Body of pancreas (tissue), 4 donors: ENCODE measurements at places on chromosomes 13 and 19. TPM values are rescaled to one million over a fixed set of nuclear protein-coding genes. Genes with fewer than 3 reads are reported as not detected.

- H3K27ac ChIP-seq = no peak overlapping the region
- H3K4me3 ChIP-seq = no peak overlapping the region
- H3K4me1 ChIP-seq = no peaks in the 10 kb centered on the region
Observed at GRCh38 chr13:85243831-85244230, 555.4 kb downstream of the SLITRK6 start.

SERPINE3 gene
- total RNA-seq = not detected

ZNF492 gene
- total RNA-seq = under 0.01 TPM

CCL25 gene
- not detected for total RNA-seq

KLK7 gene
- not detected for total RNA-seq

IRGC gene
- not detected for total RNA-seq

DNA sequence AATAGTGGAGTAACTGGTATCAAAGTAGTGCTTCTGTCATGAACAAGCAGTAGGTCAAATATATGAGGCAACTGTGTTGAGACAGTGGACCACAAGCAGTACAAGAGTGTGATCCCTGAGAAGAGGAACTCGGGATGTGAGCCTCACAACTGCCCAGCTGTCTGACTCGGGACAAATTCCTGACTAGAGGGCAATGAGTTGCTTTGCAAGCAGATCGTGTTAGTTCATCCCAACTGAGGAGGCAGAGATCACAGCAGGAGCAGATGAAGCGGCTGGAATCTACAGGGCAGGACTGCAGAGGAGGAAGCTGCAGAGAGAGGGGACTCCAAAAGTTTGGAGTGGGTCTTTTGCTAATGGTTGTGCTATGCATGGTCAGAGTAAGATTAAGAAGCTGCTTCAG is 741.1 kb downstream of the DIAPH3 start:
- H3K27me3 ChIP-seq = no peaks in the 10 kb centered on the region
- H3K27ac ChIP-seq = no peak overlapping the region
- H3K4me1 ChIP-seq = peaks cover 29% of the 10 kb centered on the region
- no peaks in the 10 kb centered on the region for H3K36me3 ChIP-seq
- H3K4me3 ChIP-seq = no peak overlapping the region

ZNF766 gene
- total RNA-seq = 2.0 TPM

DNA sequence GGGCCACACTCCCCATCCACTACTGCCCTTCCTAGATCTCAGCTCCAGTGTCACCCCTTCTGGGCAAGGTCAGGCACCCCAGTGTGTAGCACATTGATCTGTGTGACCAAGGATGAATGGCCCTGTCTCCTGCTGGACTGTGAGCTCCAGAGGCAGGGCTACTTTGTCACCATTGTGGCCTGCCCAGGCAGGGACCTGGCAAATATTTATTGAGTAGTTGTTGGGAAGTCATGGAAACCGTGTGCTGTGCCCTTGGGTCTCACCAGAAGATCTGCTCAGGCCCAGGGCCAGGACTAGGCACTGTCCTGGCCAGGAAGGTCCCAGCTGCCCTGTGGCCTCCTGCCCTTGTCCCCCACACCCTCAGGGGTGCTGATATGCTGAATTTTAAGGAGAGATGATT is 10.5 kb downstream of the NACC1 start:
- no peak for DNase-seq
- no peaks in the 10 kb centered on the region for H3K36me3 ChIP-seq
- H3K4me3 ChIP-seq = no peak overlapping the region
- no peaks in the 10 kb centered on the region for H3K27me3 ChIP-seq

ZNF285 gene
- 0.99 TPM for total RNA-seq

GRCh38 chr13:30463787-30464495 is 1.8 kb downstream of the HMGB1 start:
- no peaks in the 10 kb centered on the region for H3K27me3 ChIP-seq
- peak; percentile 74 for DNase-seq
- no peaks in the 10 kb centered on the region for H3K36me3 ChIP-seq
- H3K4me1 ChIP-seq = peaks cover 23% of the 10 kb centered on the region

SBK3 gene
- not detected for total RNA-seq

COMP gene
- total RNA-seq = 0.33 TPM

LGALS7B gene
- not detected for total RNA-seq

DNA sequence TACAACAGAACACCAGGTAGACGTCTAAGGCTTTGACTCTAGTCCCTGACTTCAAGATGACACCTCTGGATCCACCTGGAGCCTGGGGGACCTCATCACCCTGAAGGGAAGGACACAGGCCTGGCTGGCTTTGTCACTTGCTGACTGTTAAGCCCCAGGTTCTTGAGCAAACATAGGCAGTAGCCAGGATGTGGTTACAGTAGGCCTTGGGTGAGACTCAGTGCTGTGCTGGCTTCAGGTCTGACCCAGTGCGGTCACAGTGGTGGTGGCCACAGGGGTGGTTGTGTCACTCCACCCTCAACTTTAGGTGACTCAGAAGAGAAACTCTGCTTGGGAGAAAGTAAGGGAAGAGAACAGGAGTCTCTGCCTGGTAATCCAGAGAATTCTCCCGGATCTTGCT is 497.8 kb downstream of the UQCRFS1 start:
- H3K36me3 ChIP-seq = no peaks in the 10 kb centered on the region
- no peak overlapping the region for H3K4me3 ChIP-seq
- no peak for DNase-seq
- H3K4me1 ChIP-seq = no peaks in the 10 kb centered on the region

DNA sequence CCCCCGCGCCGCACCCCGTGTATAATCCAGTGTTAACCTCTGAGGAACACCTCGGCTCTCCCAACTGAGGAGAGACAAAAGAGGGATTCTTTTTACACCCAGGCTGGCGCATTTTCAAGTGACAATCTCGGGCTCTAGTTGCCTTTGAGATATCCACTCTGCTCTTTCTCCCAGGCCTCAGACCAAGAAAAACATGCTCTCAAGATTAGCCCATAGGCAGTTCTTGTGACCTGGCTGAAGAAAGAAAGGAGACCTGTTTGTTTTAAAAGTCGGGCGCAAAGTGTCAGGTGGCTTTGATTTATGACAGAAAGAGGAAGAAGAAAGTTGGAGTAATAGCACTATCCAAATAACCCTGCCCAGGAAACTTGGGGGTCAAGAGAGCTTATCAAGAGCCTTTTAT is 27.3 kb downstream of the SHISA2 start:
- peak overlapping the region; percentile 19 for H3K27ac ChIP-seq
- no peak overlapping the region for H3K4me3 ChIP-seq
- H3K36me3 ChIP-seq = no peaks in the 10 kb centered on the region
- peaks cover 16% of the 10 kb centered on the region for H3K4me1 ChIP-seq
- H3K27me3 ChIP-seq = no peaks in the 10 kb centered on the region

DNA sequence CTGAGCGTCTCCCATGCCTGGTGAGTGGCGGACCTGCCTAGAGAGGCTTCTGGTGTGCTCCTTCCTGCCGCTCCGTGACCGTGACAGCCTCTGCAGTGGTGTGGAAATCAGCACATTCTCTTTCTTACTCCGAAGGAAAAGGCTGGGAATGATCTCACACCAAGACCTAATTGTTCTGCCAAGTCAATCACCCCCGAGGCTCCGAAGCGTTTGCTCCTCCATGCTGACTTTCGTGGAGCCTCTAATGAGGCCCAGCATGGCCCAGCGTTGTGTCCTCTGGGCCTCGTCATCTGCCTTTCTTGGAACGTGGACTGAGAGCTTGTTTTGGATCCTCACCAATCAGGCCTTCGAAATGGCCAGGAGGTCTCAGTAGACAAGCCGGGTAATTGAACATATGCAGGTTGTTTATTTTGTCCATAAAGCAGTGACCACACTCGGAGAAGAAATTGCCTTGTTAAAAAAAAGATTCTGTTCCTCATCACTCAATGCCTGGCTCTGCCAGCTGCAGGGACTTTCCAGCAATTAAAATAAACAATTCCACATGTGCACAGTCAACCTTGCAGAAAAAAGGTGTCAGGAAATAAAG is 107.1 kb downstream of the UBL3 start:
- H3K27ac ChIP-seq = no peak overlapping the region
- DNase-seq = peak; percentile 5
- H3K4me1 ChIP-seq = peaks cover 5% of the 10 kb centered on the region
- H3K27me3 ChIP-seq = no peaks in the 10 kb centered on the region
- H3K4me3 ChIP-seq = no peak overlapping the region

- H3K4me3 ChIP-seq = no peak within 1 kb of the TSS
- DNase-seq = no peak
- H3K27me3 ChIP-seq = no peaks in the 10 kb centered on the region
- H3K4me1 ChIP-seq = peaks cover 41% of the 10 kb centered on the region
- H3K36me3 ChIP-seq = no peaks in the 10 kb centered on the region
Observed at GRCh38 chr19:29525901-29526729, at the start of gene VSTM2B. Gene VSTM2B (plus strand): TSS chr19:29525994. CDS start chr19:29526584, 590 bp downstream.

DNA sequence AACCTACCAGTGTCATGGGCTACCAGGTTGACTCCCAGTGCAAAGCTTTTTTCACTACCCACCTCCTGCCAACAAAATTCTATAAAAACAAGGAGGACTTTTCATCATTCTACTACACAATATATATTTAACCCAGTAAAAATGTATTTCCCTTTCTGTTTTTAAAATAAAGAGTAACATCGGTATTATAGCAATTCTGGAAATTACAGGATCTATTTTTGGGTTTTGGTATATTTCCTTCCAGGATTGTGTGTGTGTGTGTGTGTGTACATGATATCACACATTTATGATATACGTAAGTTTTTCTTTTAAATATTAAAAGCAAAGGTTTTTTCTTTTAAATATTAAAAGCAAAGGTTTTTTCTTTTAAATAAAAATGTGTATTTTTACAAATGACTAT is 6.0 kb upstream of the UBL3 start:
- no peaks in the 10 kb centered on the region for H3K36me3 ChIP-seq
- H3K27me3 ChIP-seq = no peaks in the 10 kb centered on the region
- DNase-seq = no peak
- no peak overlapping the region for H3K27ac ChIP-seq

DNA sequence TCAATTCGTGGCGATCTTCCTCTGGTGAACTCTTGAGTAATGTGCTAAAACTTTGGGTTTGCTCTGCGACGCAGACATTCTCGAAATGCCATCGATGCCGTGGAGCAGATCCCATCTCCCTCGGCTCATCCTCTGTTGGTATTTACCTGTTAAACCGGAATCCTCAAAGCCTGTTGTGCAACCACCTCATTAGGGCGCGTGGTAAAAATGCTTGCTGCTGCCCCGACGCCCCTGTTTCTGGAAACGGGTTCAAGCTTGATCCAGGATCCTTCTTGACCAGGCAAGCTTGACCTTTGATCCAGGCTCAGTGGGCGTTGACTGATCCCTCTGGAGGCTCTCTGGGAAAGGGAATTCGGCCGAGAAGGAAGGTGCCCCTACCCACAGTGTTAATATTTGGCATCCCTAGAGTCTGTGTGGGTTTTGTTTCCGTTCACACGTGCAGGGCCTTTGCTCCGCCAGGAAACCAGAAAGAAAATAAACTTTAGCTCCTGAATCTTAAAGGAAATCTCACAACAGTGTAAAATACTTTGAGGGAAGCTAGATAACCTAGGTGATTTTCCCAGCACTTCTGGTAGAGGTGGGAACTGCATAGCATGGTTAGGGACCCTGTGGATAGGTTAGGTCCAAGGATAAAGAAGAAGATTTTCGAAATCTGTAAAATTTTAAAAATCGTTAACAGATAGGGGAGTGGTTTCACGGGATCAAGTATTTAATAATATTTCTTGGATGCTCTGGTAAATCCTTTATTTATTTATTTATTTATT is 1.1 kb downstream of the LSM14A start:
- H3K27me3 ChIP-seq = no peaks in the 10 kb centered on the region
- DNase-seq = peak; percentile 38
- peaks cover 59% of the 10 kb centered on the region for H3K4me1 ChIP-seq
- peak overlapping the region; percentile 96 for H3K27ac ChIP-seq

- no peak for DNase-seq
- peaks cover 6% of the 10 kb centered on the region for H3K4me1 ChIP-seq
- H3K27ac ChIP-seq = no peak overlapping the region
- H3K27me3 ChIP-seq = no peaks in the 10 kb centered on the region
- no peak overlapping the region for H3K4me3 ChIP-seq
- no peaks in the 10 kb centered on the region for H3K36me3 ChIP-seq
Observed at GRCh38 chr13:51576754-51577153, 7.5 kb upstream of the WDFY2 start.

UTP14C gene
- 9.9 TPM for total RNA-seq

GRCh38 chr13:113598481-113598880 is 13.9 kb downstream of the TFDP1 start:
- H3K4me3 ChIP-seq = no peak overlapping the region
- DNase-seq = no peak
- no peaks in the 10 kb centered on the region for H3K27me3 ChIP-seq

DNA sequence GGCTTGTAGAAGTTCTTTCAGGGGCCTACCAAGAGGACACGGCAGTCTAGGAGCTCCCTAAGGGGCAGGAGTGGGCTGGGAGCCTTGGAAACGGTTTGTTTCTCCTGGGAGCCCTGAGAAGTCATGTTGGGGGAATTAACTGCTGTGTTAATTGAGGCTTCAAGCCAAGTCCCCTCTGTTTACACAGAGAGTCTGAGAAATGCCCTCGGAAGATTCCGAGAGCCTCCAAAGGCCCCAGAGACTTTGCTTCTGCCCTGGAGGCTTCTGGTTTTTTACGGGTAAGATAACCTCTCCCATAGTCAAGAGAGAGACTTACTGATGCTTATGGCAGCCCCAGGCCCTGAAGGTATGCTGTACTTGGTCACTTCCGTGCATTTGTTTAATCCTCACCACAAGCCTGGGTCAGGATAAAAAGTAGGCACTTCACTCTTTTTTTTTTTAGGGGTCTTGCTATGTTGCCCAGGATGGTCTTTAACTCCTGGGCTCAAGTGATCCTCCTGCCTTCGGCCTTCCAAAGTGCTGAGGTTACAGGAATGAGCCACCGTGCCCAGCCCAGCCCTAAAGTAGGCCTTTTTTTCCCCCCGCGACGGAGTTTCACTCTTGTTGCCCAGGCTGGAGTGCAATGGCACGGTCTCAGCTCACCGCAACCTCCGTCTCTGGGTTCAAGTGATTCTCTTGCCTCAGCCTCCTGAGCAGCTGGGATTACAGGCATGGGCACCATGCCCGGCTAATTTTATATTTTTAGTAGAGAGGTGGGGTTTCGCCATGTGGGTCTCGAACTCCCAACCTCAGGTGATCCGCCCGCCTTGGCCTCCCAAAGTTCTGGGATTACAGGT is 15.2 kb downstream of the IER2 start:
- no peaks in the 10 kb centered on the region for H3K27me3 ChIP-seq
- peak overlapping the region; percentile 90 for H3K27ac ChIP-seq
- no peaks in the 10 kb centered on the region for H3K36me3 ChIP-seq
- no peak for DNase-seq
- H3K4me3 ChIP-seq = no peak overlapping the region
- peaks cover 74% of the 10 kb centered on the region for H3K4me1 ChIP-seq

- H3K36me3 ChIP-seq = no peaks in the 10 kb centered on the region
- no peak overlapping the region for H3K4me3 ChIP-seq
- no peak for DNase-seq
Observed at GRCh38 chr19:14368011-14368513, 13.2 kb upstream of the ADGRE5 start.

- no peak overlapping the region for H3K4me3 ChIP-seq
- no peak overlapping the region for H3K27ac ChIP-seq
- H3K27me3 ChIP-seq = no peaks in the 10 kb centered on the region
- H3K36me3 ChIP-seq = no peaks in the 10 kb centered on the region
- H3K4me1 ChIP-seq = no peaks in the 10 kb centered on the region
Observed at GRCh38 chr13:74015137-74015536, 119.1 kb downstream of the KLF12 start.

FCHO1 gene
- total RNA-seq = 1.6 TPM

- no peak overlapping the region for H3K27ac ChIP-seq
- no peak overlapping the region for H3K4me3 ChIP-seq
- DNase-seq = no peak
Observed at GRCh38 chr19:16244091-16244490, 46.4 kb downstream of the AP1M1 start.

MICOS13 gene
- 14.5 TPM for total RNA-seq

RFPL4A gene
- total RNA-seq = not detected

GRCh38 chr13:109945206-109945960 is 159.0 kb upstream of the IRS2 start:
- no peaks in the 10 kb centered on the region for H3K4me1 ChIP-seq
- DNase-seq = no peak
- H3K4me3 ChIP-seq = no peak overlapping the region
- H3K27me3 ChIP-seq = no peaks in the 10 kb centered on the region
- H3K36me3 ChIP-seq = no peaks in the 10 kb centered on the region
